ENCODE measurements at places on chromosomes 1 and 21. TPM values are rescaled to one million over a fixed set of nuclear protein-coding genes. Genes with fewer than 3 reads are reported as not detected.
A peak's percentile ranks its signal among the peaks of the same experiment; 100 is the strongest.

GRCh38 chr1:167532964-167533824, 14.9 kb upstream of the CD247 start:
- peak; percentile 42 for DNase-seq

GRCh38 chr1:198970916-198971315, 332.1 kb downstream of the PTPRC start:
- DNase-seq, result no peak

DNA sequence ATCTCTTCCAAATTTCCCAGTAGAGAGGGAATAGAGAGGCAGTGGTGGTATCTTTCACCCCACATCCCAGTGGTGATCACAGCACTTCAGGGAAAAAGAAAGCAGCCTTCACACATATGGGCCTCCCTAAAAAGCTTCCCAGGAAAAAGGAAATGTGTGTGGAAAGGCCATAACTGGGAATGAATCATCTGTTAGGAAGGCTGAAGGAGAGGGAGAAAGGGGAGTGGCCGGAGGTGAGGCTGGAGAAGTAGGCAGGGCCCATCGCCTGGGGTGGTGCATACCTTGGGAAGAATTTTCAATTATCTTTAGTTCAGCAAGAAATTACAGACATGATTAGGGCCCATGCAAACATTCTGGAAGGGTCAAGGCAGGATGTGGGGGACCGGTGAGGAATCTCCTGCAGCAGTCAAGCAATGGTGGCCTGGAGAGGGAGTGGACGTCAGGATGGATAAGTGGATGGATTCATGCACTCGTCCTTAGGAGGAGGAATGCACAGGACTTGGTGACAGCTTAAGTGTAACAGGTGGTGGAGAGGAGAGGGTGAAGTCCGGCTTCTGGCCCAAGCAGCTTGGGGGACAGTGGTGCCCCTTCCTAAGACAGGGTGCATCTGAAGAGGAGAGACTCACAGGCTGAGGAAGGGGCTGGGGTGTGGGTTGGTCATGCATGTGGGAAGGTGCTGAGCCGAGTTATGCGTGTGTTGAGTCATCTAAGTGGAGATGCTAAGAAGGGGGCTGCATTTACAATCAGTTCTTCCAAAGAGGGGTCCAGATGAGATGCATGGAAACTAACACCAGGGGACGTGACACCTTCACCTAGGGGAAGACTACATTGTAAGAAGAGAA, 17.9 kb downstream of the HIVEP3 start:
- DNase-seq, result no peak

DNA sequence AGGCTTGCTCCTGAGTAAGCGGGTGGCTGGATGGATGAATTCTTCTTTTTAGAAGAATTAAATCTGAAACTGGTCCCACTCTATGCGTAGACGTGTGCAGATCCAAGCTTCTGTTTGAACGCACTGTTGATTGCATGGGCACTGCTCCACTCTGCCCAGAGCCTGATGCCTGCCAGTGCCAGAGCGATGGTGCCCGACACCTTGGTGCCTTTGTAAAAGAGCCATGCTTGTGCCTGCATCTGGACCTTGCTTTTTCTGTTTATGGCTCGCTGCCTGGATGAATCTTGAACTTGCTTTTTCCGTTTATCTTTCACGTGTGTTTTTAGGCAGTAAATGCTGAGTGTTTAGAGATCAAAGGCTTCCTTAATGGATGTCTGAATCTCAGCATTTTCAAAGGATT, 15.0 kb upstream of the PWP2 start:
- no peak for DNase-seq

DNA sequence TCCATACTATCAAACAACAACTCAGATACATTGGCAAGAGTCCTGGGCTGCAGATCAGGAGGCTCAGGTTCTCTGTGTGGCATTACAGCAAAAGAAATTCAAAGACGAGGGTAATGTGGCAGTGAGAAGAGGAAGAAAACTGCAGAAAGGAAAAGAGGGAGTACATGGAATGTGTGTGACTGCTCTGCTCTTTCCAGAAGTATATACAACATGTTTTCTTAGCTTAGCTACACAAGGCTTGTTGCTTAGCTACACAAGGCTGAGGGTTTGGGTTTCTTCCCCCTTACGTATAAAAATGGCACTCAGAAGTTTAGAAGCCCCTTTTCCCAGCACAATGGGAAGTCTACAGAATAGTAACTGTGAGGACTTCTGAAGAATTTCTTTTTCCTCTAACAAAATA, 86.0 kb downstream of the PRRX1 start:
- no peak for DNase-seq

DNA sequence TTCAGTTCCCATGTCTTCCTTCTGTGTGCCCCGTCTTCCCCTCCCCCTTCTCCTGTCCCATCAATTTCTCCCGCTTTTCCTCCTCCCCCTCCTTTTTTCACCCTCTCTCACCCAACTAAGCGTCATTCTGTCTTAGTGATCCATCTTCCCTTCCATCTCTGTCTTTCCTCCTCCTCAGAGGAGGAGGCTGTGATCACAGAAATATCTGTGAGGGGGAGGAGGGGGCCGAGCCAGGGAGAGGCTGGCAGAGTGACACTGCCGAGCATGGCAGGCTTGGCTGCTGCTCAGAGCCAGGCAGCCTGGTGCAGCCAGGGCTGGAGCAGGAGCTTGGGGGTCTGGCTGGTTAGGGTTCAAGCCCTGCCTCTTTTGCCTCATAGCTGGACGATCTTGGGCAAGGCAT, 7.6 kb downstream of the HTR6 start:
- no peak for DNase-seq

DNA sequence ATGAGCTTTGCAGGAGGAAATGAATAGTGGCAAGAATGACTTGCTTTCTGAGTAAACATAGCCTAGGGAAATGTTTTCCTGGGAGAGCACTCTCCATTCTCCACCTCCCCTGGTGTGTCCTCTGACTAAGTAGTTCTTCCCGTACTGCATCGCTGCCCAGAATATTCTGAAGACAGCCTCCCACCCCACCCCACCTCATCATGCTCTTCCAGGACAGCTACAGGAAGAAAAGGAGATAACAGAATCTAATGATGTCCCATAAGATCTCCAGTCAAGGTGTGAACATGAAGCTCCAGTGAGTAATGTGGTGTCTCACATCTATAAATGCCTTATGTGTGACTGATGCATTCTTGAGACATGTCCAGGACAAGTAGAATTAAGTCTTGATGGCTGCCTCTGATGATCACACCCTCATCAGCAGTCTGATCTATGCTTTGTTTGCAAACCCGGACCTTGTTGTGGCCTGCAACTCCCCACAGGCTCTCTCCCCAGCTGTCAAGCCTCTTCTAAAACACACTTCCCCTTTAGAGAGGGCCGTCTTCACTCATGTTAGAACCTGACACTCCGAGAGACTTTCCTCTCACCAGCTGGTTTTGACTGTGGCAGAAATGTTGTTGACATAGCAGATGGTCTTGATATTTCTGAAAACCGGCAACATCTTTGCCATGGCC, 183.0 kb downstream of the CYYR1 start:
- no peak for DNase-seq

GRCh38 chr1:172238965-172239364, 181.5 kb upstream of the C1orf105 start:
- DNase-seq, result no peak

GRCh38 chr1:94620345-94621031, 78.9 kb upstream of the F3 start:
- no peak for DNase-seq

GRCh38 chr1:112429749-112430148, 33.7 kb downstream of the CTTNBP2NL start:
- DNase-seq, result no peak

DNA sequence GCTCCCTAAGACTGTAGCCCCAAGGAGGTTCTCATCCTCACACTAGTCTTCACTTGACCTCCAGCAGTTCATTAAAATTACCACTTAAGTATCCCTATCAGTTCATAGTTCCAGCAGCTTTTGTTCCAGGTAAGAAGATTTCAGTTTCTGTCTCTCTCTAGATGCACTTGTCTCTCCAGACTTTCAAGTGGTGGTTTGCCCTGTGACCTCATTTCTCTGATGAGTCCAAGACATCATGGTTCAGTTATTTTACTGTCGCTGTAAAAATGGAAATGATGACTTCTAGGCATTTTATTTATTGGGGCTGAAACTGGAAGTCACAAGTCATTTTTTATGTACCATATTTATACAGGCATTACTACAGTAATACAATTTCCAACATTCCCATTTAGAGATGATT, 17.9 kb upstream of the RGS18 start:
- DNase-seq, result no peak

DNA sequence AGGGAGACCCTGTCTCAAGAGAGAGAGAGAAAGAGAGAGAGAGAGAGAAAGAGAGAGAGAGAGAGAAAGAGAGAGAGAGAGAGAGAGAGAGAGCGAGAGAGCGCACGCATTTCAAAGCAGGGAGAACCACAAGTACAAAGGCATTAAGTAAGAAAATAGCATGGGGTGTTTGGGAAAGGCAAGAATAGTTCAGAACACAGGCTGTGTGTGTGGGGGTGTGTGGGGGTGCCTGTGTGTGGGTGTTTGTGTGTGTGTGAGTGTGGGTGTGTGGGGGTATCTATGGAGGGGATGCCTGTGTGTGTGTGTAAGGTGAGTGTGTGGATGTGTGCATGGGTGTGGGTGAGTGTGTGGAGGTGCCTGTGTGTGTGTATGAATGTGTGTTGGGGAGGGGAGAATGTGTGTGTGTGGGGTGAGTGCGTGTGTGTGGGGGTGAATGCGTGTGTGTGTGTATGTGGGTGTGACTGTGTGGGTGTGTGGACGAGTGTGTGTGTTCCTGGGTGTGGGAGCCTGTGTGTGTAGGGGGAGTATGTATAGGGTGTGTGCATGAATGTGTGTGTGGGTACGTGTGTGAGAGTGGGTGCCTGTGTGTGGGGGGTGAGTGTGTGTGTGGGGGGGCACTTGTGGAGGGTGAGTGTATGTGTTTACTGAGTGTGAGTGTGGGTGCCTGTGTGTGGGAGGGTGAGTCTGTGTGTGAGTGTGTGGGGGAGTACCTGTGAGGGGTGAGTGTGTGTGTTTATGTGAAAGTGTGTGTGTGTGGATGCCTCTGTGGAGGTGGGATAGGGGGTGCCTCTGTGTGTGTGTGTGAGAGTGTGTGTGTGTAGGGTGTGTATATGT, 19.1 kb upstream of the HDAC1 start:
- DNase-seq, result no peak

DNA sequence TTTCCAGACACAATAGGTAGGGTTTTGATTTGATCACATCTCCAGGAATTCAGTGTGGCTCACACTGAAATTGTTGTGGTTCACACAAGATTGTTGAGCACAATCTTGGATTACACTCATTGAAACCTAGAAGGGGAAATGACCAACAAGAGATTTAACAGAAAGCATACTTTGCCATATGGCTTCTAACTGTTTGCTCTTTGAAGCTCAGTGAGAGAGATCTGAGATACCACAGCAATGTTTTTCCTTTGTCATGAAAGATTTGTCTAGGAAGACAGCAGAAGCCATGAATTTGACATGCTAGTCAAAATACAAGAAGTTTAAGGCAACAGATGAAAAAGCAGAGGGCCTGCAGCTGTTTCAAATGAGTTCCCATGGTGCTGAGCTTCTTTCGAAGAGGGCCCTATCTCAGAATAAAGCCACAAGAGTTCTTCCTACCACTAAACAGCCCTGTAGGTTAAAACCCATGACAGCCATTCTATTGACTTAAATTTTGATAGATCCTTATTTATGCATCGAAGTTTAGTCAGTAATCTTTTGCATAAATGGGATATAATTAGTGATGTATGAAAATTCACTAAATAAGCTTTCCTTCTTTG, 650.4 kb downstream of the LTN1 start:
- DNase-seq, result no peak

DNA sequence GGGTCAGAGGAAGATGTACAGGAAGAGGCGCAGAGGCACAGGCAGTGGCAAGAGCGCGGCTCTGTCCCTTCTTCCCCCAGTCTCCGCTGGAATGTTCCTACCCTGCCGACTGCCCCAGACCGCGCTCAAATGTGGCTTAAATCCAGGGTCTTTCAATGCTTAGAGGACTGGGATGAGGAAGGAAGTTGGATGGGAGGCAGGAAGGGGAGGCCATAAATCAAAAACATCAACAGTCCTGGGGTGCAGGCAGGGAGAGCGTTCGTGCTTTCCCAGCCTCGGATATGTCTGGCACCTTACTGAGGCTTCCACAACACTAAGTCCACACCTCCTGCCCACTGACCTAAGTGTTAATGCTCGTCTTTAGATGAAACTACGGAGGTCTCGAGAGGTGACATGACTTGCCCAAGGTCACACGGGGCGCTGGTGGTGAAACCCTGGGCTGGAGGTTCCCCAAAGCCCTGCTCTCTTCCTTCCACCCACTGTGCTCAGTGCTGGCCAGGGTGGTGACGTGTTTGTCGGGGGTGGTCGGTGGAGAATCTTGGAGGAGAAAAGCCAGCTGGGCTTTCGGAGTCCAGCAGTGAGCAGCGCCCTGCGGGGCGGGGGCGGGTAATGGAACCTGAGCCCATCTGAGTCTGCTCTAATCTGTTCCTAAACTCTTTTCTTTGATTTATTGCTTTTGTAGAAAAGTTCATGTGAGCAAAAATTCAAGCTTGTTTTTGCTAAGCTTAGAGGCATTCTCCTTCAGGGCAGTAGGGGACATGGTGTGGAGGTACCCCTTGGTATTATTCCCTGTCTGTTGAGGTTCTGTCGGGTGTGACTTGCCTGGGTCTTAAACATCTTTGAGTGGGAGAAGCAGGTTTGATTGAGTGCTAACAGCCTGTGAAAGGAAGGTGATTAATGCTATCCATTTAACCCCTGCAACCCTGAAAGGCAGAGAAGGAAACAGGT, 708 bp downstream of the CDA start:
- DNase-seq, result peak; percentile 66

- no peak for DNase-seq
Measured at GRCh38 chr21:14451546-14451945, 68.6 kb upstream of the HSPA13 start.

- no peak for DNase-seq
Measured at GRCh38 chr1:241533326-241534115, 1.3 kb downstream of the KMO start.

GRCh38 chr1:150567717-150568593, 11.5 kb downstream of the MCL1 start:
- DNase-seq, result peak; percentile 82

DNA sequence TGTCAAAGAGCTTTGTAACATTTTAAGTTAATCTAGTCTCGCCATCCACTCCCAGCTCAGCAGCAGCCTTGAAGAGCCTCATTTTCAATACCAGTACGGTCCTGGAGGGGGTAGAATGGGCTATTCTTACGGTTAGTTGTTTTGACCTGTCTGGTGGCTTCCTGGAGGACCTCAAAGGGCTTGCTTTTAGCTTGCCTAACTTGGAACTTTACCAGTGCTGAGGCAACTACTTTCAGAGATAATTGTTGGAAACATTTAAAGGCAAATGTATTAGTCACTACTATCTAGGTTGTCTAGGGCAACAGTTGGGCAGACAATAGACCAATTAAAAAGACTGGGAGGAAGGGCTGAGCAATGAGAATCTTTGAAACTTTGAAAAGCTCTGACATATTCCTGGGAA, 56.0 kb downstream of the TTLL7 start:
- no peak for DNase-seq

ELAPOR1 gene
- 0.30 TPM for total RNA-seq

OR2L8 gene
- total RNA-seq, result not detected

TGFB2 gene
- 2.0 TPM for total RNA-seq

PGLYRP4 gene
- not detected for total RNA-seq

SLFNL1 gene
- total RNA-seq, result 0.37 TPM

TMPRSS15 gene
- total RNA-seq, result not detected

All from left ventricle myocardium superior (tissue), 1 donor.